GM23248 (cell line): ENCODE measurements at places on chromosomes 11 and 22.

DNA sequence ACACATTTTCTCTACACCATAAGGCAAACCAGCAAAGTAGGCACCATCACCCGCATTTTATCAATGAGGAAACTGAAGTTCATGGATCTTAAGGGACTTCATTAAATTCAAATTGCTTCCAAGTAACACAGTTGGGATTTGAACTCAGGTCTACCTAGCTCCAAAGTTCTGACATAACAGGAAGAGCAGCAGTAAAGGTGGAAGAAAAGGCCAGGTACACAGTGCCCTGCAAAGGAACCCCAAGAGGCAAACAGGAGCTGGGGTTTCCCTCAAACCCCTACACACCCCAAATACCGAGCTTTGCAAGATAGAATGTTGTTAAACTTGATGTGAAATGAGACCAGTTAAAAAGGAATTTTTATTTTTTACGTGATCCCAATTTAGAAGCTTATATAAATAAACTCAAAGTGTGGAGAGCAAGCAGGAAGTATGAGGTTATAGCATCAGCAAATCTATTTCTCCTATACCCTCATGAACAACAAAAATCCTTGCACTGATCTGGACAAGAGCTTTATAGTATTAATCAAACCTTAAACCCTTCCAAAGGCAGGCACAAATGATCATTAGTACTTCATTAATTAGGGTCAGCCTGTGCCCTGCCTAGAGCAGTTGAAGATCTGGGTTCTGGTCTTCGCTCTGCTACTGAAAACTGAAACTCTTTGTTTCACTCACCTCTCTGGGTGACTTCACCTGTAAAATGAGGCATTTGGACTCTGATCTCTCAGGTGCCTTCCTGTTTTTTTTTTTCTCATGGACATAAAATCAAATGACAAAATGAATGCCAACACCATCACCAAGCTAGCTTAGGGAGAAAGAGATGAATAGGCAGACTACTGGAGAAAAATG, 36.5 kb downstream of the SYTL2 start:
- H3K36me3 ChIP-seq: no peaks in the 10 kb centered on the region
- H3K4me1 ChIP-seq: peaks cover under 1% of the 10 kb centered on the region; the same call in 1 of the 2 replicates
- H3K4me3 ChIP-seq: no peak overlapping the region
- no peak for DNase-seq
- no peak overlapping the region for H3K27ac ChIP-seq

- peaks cover 29% of the 10 kb centered on the region for H3K36me3 ChIP-seq
- H3K4me3 ChIP-seq: no peak overlapping the region
- H3K27me3 ChIP-seq: no peaks in the 10 kb centered on the region
- H3K4me1 ChIP-seq: peaks cover 28% of the 10 kb centered on the region
- peak; percentile 37 for DNase-seq
Measured at GRCh38 chr11:61962213-61963015, 5.0 kb downstream of the FTH1 start.

GRCh38 chr22:40345271-40345670, 1.0 kb upstream of the ADSL start:
- H3K4me3 ChIP-seq: peak overlapping the region; percentile 96
- no peaks in the 10 kb centered on the region for H3K27me3 ChIP-seq
- H3K27ac ChIP-seq: peak overlapping the region; percentile 74
- peaks cover 13% of the 10 kb centered on the region; the same call in 1 of the 2 replicates for H3K36me3 ChIP-seq

GRCh38 chr11:63012430-63012829, 3.2 kb downstream of the SLC22A8 start:
- DNase-seq: no peak
- H3K4me3 ChIP-seq: no peak overlapping the region
- H3K4me1 ChIP-seq: no peaks in the 10 kb centered on the region
- no peaks in the 10 kb centered on the region for H3K36me3 ChIP-seq
- H3K27ac ChIP-seq: no peak overlapping the region

GRCh38 chr22:22709719-22710445, 65.5 kb downstream of the GGTLC2 start:
- DNase-seq: peak; percentile 27
- 0 out of 2 replicates have a peak, but pooled peaks cover 16% of the 10 kb centered on the region for H3K27me3 ChIP-seq
- no peaks in the 10 kb centered on the region for H3K36me3 ChIP-seq
- no peaks in the 10 kb centered on the region for H3K4me1 ChIP-seq

- H3K27ac ChIP-seq: peak overlapping the region; percentile 99
- H3K27me3 ChIP-seq: no peaks in the 10 kb centered on the region
- H3K4me1 ChIP-seq: peaks cover 65% of the 10 kb centered on the region
- peak overlapping the region; percentile 11; the same call in 1 of the 2 replicates for H3K4me3 ChIP-seq
- DNase-seq: peak; percentile 92
- no peaks in the 10 kb centered on the region for H3K36me3 ChIP-seq
Measured at GRCh38 chr11:64865286-64866172, 12.9 kb downstream of the EHD1 start.

GRCh38 chr22:25697978-25698377, 44.0 kb upstream of the MYO18B start:
- no peak overlapping the region for H3K4me3 ChIP-seq
- no peaks in the 10 kb centered on the region for H3K36me3 ChIP-seq
- no peak for DNase-seq
- no peak overlapping the region for H3K27ac ChIP-seq
- H3K27me3 ChIP-seq: no peaks in the 10 kb centered on the region
- no peaks in the 10 kb centered on the region for H3K4me1 ChIP-seq

- H3K4me1 ChIP-seq: no peaks in the 10 kb centered on the region
- no peak overlapping the region for H3K4me3 ChIP-seq
- no peak for DNase-seq
- H3K27me3 ChIP-seq: peaks cover 48% of the 10 kb centered on the region
- H3K27ac ChIP-seq: no peak overlapping the region
- no peaks in the 10 kb centered on the region for H3K36me3 ChIP-seq
Measured at GRCh38 chr22:44750481-44750880, 1.9 kb upstream of the ARHGAP8 start.

DNA sequence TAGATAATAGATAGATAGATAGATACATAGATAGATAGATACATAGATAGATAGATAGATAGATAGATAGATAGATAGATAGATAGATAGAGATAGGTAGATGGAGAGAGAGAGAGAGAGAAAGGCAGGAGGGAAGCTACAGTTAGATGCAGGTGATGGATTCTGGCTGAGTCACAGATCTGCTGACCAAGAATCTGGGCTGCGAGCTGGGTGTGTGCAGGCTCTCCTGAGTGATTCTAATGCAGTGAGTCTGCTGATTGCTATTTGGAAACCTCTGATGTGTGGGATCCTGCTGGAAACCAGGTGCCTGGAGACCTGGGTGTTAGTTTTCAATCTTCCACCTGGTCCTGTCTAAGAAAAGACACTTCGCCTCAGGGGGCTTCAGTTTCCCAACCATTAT, 1441.8 kb downstream of the TBC1D22A start:
- no peaks in the 10 kb centered on the region for H3K27me3 ChIP-seq
- H3K27ac ChIP-seq: no peak overlapping the region
- H3K4me3 ChIP-seq: no peak overlapping the region
- DNase-seq: no peak
- H3K36me3 ChIP-seq: no peaks in the 10 kb centered on the region

GRCh38 chr11:69253028-69253427, 40.9 kb upstream of the MYEOV start:
- H3K27ac ChIP-seq: no peak overlapping the region
- no peaks in the 10 kb centered on the region for H3K36me3 ChIP-seq
- H3K27me3 ChIP-seq: peaks cover 25% of the 10 kb centered on the region
- H3K4me3 ChIP-seq: no peak overlapping the region

DNA sequence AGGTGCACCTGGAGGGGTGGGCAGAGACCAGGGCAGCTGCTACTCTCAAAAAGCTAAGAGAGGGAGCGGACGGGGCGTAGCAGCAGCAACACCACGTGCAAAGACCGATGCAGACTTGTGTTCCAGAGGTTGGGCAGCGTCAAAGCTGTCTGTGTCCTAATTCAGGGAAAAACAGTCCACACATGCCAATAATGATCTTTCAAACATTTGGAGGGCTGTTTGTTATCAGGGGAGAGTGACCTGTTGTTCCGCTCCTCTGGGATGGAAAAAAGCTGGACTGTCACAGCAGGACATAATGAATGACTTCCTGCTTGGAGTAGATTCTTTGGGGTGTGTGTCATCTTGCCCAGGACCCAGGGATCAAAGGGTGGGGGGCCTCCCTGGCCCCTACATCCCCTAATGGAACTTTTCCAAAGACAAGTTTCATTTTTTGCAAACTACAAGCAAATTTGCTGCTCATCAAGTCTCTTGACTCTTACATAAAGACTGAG, 6.2 kb upstream of the FBLN1 start:
- no peak for DNase-seq
- no peak overlapping the region for H3K27ac ChIP-seq

DNA sequence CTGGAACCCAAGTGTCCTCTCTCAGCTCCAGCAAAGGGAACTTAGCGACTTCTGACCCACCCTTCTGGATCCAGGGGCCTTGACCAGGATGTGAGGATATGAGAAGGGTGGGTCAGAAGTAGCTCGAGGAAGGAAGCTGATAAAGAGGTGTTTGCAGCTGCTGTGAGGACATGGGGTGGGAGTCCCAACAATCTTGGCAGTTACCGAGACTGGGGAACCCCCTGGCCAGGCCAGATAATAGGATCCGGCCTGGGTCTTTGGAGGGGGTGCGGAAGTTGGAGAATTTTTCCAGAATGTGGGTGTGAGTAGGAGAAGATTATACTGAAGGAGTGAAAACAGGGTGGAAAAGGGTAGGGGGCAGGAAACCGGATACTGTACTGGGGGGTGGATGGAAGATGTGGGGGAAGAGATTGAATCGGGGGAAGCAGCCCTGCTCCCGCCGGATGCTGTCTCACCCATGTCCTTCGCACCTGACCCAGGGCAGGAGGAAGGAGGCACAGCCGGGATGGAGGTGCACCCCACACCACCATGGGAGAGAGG, 2.8 kb upstream of the MCAM start:
- H3K27me3 ChIP-seq: no peaks in the 10 kb centered on the region; the same call in 1 of the 2 replicates
- H3K27ac ChIP-seq: no peak overlapping the region
- no peak overlapping the region for H3K4me3 ChIP-seq
- no peaks in the 10 kb centered on the region for H3K36me3 ChIP-seq

- peaks cover 55% of the 10 kb centered on the region for H3K4me1 ChIP-seq
- peak overlapping the region; percentile 78 for H3K27ac ChIP-seq
- H3K36me3 ChIP-seq: no peaks in the 10 kb centered on the region
- no peaks in the 10 kb centered on the region for H3K27me3 ChIP-seq
Measured at GRCh38 chr11:110832539-110832938, 120.3 kb upstream of the ARHGAP20 start.

DNA sequence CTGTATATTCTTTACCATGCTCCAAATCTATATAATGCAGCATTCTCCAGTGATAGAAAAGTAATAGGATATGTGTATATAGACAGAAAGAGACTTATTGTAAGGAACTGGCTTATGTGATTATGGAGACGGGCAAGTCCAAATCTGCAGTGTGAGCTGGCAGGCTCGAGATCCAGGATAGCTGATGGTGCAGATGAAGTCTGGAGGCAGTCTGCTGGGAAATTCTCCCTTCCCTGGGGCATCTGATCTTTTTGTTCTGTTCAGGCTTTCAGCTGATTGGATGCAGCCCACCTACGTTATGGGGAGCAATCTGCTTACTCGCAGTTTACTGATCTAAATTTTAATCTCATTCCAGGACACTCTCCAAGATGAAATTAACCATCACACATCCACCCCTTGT, 73.2 kb downstream of the GRK3 start:
- DNase-seq: no peak
- H3K27me3 ChIP-seq: no peaks in the 10 kb centered on the region
- no peak overlapping the region for H3K4me3 ChIP-seq
- H3K4me1 ChIP-seq: no peaks in the 10 kb centered on the region
- H3K27ac ChIP-seq: no peak overlapping the region

DNA sequence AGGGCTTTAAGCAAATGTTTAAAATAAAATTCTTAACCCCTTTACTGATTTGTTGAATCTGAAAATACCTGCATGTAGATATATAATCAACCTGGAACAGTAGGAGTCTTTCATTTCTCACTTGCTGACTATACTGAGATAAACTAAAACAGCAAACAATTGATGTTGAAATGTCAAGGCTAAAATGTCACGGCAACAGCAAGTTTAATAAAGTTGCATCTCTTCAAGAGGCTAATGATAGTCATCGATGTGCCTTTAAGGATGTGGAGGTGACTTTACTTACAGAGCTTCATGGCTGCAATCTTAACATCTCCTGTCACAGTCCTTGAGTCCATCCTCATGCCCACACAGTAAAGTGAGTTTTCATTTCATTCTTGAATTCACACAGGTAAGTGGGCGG, 3.6 kb upstream of the PRRG4 start:
- H3K4me1 ChIP-seq: peaks cover 5% of the 10 kb centered on the region; the same call in 1 of the 2 replicates
- no peak overlapping the region for H3K4me3 ChIP-seq
- no peaks in the 10 kb centered on the region for H3K36me3 ChIP-seq
- H3K27me3 ChIP-seq: peaks cover 11% of the 10 kb centered on the region
- no peak overlapping the region for H3K27ac ChIP-seq

DNA sequence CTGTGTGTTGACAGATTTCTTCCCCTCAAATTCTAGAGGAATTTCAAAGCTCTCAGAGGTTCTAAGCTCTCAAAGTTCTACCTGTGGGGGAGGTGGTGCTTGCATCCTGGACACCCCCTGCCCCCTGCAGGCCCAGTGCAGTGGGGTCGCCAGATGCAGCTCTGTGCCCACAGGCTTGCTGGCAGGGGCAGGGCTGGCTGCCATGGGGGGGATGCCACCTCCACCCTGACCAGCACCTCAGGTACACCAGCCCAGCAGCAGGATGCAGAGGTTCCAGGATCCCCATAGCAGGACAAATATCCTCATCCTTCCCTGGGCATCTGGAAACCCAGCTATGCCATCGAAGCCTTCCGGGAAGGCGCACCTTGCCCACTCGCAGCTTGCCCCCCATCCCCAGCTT, 91.1 kb downstream of the BRD1 start:
- H3K36me3 ChIP-seq: no peaks in the 10 kb centered on the region
- H3K4me3 ChIP-seq: no peak overlapping the region
- DNase-seq: no peak
- H3K27ac ChIP-seq: no peak overlapping the region
- H3K4me1 ChIP-seq: no peaks in the 10 kb centered on the region

GRCh38 chr11:96752221-96752620, 362.4 kb downstream of the JRKL start:
- peaks cover 40% of the 10 kb centered on the region for H3K4me1 ChIP-seq
- H3K4me3 ChIP-seq: no peak overlapping the region
- H3K27ac ChIP-seq: peak overlapping the region; percentile 41

DNA sequence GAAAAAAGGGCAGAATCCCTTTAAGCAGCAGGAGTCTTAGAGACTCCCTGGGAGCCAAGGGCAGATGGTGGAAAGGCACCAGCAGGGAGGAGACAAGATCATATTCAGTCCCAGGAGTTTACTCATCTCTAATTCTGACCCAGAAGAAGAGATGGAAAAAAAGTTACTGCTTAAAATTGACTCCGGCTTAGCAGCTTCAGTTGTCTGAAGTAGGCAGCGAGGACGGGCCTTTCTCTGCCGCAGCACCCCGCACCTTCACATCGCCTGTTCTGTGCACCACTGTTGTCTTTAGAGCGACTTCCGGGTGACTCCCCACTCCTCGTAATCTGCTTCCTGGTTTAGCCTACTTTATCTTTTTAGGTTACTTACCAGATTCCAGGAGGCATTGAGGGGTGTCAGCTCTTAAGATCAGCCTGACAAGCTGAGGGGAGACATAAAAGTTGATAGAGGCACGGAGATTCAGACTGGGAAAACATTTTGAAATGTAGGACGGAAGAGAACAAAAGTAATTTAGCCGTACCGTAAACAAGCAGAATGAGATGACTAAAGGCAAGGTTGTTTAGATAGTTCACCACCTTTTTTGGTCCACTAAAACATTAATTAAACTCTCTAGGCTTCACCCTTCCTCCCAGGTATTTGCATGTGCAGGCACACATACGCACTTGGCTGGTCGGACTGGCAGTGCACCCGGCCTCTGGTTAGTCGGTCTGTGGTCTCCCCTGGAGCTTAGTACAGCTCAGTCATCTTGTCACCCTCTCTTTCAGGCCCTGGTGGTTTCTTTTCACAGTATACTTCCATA, 74.3 kb downstream of the CECR2 start:
- no peaks in the 10 kb centered on the region for H3K27me3 ChIP-seq
- no peak overlapping the region for H3K27ac ChIP-seq
- H3K4me3 ChIP-seq: no peak overlapping the region
- no peak for DNase-seq

- peak; percentile 49 for DNase-seq
- H3K36me3 ChIP-seq: no peaks in the 10 kb centered on the region
- H3K27ac ChIP-seq: peak overlapping the region; percentile 66
Measured at GRCh38 chr11:108873310-108873709, 208.4 kb downstream of the DDX10 start.
